ENCODE measurements at places on chromosomes 1 and 21.

DNA sequence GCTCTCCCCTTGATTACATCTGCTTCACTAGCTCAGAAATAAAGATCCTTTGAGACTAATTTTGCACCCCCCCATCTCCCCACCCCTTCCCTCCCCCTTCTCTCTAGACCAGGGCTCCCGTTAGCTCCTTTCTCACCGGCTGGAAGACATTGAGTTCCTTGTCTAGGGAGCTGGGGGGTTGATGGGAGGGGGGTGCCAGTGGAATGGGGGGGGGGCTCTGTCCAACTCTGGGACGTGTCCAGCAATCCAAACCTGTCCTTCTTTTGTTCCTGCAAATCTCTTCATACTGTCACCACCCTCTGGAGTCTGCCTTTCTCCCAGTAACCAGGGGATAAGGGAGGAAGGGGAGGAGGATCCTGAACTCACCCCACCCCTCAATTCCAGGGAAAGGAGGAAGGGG is 61.9 kb downstream of the RHBG start:
- no peak for DNase-seq

GRCh38 chr1:211639475-211640300 is 35.7 kb downstream of the NEK2 start:
- DNase-seq: no peak

GRCh38 chr1:112925015-112925414 is 31.0 kb downstream of the SLC16A1 start:
- DNase-seq: no peak

DNA sequence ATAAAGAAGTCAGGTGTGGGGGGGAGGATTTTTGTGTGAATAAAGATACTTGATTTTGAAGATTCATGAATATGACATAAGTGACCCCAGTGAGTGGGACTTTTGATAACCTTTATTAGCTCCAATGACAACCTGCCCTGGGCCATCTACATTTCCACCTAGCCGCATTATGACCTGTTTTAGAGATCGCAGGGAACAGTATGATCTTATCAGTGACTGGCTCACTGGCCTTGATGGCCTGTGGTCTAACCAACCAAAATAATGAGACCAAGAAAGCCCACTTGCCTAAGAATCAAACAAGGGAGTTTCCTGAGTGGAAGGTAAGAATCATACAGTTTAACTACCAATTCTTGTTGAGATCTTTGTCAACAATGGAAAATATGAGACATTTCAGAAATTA is 1.8 kb downstream of the ELAPOR1 start:
- no peak for DNase-seq

- no peak for DNase-seq
Observed at GRCh38 chr1:110310300-110310699, 28.9 kb upstream of the RBM15 start.

GRCh38 chr1:107875689-107876088 is 89.3 kb downstream of the VAV3 start:
- no peak for DNase-seq

- no peak for DNase-seq
Observed at GRCh38 chr1:5098981-5099385, 444.6 kb downstream of the AJAP1 start.

DNA sequence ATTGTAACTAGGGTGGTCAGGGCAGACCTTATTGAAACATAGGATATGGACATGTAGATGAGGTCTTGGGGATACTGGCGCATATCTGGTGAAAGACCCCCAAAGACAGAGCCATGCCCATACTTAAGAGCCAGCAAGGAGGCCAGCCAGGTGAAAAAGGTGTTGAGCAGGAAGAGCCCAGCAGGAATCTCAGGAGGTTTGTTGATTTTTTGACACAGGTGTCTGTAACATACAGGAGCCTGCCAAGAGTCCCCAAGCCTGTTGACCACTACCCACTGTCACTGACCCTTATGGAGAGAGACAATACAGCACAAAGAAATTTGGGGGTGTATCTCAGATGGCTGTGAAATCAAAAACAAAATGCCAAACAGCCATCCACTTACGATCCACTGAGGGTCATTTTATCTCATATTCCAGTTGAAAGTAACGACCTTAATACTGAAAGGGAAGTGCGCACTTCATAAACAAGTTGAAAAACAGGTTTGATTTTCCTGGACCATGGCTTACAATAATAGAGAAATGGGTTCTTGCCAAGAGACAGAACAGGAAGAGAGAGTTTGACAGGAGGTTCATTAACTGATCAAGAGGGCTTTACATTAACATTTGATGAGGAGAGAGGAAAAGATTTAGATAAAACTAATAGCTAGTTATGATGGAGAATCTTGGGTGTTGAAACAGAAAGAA is 163.6 kb downstream of the GLUL start:
- DNase-seq: no peak

- DNase-seq: no peak
Observed at GRCh38 chr1:152718238-152718637, 10.3 kb downstream of the LCE4A start.

GRCh38 chr1:159854116-159854692 is 8.3 kb downstream of the VSIG8 start:
- no peak for DNase-seq

DNA sequence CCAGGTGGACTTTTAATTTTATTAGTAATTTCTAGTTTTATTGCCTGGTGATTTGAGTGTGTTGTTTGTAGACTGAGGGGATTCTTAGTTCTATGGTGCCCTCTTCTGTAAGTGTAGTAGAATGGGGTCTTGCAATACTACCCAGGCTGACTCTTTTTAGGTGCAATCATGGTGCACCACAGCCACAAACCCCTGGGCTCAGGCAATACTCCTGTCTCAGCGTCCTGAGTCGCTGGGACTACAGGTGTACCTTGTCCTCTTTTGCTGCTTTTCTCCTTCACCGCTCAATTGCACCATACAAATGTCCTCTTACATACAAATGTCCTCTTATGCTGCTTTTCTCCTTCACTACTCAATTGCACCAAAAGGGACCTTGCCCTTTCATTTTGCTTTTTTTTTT is 43.1 kb downstream of the SCP2 start:
- DNase-seq: no peak

GRCh38 chr1:178541379-178541778 is 28.5 kb downstream of the TEX35 start:
- no peak for DNase-seq

DNA sequence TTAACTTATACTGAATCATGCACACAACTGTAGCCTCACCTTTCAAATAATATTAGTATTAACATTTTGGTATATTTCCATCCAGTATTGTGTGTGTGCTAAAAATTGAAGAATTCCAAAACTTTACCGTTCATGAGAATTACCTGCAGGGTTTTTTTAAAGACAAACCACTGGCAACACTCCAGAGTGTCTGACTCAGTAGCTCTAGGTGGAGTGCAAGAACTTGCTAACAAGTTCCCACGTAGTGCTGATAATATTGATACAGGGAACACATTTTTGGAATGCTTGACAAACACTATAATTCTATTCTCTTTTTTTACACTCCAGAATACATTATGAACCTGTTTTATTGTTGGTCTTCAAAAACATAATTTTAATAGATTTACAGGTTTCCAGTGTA is 27.7 kb upstream of the SLC5A9 start:
- no peak for DNase-seq

GRCh38 chr1:22545141-22545540 is 18.1 kb upstream of the EPHA8 start:
- no peak for DNase-seq

DNA sequence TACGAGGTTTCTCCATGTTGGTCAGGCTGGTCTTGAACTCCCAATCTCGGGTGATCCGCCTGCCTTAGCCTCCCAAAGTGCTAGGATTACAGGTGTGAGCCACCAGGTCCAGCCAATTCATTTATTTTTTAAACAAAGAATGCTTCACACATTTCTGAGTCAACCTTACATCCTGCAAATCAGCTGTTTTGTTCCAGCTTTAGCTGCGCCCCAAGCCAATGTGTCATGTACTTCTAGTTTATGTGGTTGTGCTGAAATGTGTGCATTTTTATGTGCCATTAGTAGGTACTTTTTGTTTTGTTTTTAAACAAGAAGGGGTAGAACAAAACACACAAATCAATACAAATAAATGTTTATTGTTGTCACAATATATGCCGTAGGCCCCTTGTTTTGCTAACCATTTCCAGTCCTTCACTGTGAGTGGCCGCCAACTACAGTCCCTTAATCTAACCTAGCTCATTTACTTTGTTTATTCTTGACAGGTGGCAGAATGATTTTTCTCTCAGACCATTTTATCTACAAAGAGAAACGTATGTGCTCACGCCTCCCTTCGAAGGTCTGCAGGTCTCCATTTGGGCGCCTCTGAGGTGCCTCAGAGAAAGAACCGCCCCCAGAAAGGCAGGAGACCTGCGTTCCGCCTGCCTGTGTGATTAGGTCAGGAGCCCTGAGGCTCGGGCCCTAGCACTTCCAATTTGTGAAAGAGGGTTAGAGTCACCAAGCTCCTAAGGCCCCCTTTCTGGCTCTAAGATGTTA is 2.8 kb upstream of the CASQ2 start:
- DNase-seq: no peak

GRCh38 chr1:192581131-192581927 is 5.8 kb downstream of the RGS1 start:
- DNase-seq: no peak

DNA sequence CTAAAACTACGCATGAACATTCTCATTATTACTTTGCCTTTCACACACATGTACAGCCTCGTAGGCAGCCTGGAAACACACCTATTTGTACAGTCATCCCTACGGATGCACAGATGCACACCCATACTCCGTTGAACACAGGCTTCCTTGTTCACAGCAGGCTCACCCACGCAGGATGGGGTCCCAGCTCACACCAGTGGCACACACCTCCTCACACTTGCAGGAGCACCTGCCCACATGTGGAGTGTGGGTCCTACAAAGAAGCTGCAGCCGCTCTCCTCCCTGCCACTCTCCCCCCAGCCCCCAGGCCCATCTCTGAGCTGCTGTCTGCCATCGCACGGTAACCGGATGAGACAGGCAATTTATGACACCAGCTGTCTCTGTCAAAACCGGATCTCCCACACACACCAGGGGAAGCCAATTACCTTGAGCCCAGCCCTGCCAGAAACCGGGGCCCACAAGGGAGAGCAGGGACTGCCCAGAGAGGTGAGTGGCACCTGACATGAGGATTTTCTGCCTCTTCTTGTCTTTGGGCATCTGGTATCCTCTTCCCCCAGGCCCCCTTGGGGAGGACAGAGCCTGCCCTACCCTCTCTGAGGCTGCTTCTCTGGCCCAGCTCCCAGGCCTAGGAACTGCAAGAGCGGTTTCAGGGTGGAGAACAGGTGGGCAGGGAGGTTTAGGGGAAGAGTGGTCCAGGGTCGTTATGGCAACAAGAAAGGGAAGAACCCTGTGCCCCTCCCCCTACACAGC is 175.4 kb downstream of the IGSF21 start:
- no peak for DNase-seq

- no peak for DNase-seq
Observed at GRCh38 chr1:152577168-152577567, 3.1 kb downstream of the LCE3D start.

DNA sequence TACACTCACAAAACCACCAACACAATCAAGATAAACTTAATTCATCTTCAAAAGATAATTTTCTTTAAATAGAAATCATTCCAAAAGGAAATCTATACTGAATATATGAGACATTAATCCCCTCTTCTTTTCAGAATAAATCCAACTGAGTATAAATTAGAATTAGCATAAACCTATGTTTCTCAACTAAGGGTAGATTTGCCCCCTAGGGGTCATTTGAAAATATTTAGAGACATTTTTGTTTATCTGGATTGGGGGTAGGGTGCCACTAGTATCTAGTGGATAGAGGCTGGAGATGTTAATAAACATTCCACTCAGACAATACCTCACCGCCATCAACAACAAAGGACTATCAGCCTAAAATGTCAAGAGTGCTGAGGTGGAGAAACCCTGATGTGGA is 6.5 kb upstream of the TNFSF4 start:
- no peak for DNase-seq

GRCh38 chr1:156021093-156021428 is 310 bp upstream of the SSR2 start:
- DNase-seq: no peak

- no peak for DNase-seq
Observed at GRCh38 chr1:211734359-211734758, 58.9 kb upstream of the NEK2 start.

DNA sequence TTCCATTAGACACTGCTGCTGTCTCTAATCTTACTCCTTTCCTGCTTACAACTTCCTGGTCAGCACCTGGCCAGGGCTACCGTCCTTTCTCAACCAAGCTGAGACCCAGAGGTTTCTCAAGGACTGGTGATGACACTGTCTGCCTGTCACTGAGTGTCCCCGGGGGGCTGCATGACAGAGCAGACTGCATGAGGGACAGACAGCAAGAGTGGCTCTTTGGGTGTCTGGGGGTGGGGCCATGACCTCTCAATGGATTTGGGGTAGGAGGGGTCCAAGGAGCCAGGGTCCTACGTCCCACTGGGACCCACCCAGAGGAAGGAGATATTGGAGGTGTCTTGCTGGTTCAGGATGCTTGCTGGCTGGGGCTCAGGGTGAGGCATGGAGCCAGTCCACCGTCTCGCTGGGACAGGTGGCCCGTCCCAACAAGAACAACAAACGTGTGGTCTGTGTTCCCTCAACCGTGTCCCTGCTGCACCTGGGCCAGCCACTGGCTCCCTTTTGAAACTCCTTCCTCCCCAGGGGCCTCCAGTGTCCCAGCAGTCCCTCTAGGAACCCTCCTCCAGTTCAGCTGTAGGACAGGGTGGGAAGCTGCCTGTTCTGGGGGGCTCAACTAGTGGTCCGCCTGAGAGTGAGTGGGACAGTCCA is 344.6 kb upstream of the AJAP1 start:
- no peak for DNase-seq

DNA sequence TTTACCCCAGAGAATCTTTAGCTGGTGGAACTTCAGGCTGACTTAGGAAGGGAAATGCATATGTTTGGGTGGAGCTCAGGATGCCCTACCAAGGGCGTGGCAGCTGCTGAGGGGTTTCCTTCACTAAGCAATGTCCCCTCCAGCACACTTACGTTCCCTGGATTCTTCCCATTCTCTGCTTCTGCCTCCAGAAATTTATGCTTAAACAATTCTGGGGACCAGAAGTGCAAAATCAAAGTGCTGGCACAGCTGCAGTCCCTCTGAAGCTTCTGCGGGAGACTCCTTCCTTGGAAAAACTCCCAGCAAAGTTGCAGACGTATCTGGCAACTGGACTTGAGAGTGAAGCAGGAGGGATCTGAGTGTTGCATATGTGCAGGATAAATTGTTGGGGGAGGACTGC is 402.8 kb downstream of the PCP4 start:
- DNase-seq: no peak

DNA sequence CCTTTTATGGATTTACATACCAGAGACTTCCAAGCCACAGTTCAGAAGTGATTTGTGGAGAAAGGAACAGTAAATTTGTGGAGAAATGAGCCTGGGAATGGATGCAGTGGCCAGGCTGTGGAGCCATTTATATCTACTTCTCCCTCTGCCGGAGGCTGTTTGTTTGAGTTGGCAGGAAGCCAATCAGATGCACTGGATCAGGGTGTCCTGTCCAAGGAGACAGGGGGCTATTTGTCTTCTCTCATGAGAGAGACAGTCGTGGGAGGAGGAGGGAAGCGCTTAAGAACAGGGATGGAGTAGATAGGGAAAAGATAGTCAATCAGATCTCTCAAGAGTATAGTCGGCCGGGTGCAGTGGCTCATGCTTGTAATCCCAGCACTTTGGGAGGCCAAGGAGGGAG is 2.8 kb upstream of the HAPLN2 start:
- no peak for DNase-seq

GRCh38 chr1:193458628-193459027 is 272.2 kb upstream of the B3GALT2 start:
- DNase-seq: peak; percentile 24

GRCh38 chr1:111903148-111903870 is 86.2 kb downstream of the KCND3 start:
- no peak for DNase-seq

All from T-helper 22 cell (primary cell).